ENCODE measurements at places on chromosomes 5 and 9.
A peak's percentile ranks its signal among the peaks of the same experiment; 100 is the strongest.

DNA sequence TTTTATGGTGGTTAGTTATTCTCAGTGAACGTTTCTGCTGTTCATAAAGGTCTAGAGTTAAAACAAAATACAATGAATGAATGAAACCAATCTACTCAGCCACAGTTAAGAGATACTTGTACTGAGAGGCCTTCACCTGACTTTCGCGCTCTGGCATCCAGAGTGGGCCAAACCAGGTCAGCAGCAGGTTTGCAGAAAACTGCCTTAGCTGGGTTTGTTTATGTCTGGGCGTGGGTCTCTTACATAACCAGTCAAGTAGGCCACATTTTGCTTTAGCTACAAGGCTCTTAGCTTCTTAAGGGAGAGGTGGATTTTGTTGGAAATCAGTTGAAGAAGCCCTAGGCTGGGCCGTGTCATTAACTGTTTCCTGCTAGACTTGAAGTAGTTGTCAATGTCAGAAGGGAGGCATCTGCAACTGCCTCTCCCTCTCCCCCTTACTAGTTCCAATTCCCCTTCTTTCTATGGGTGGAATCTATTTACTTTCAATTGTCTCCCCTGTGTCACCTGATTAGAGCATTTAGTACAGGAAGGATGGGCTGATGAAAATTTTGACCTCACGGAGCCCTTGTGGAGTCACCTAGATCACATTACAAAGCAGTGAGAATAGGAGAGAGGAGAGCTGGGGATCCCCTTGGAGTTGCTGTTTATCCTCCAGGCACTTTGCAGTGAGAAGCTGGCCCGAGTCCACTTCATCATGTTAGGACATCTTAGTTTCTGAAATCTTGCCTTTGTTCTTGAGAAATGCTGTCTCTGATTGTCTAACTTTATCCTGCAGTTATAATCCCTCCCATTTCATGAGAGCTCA lies 200.5 kb downstream of the ARHGEF28 start:
- no peak for DNase-seq

- DNase-seq, result no peak
These were observed 78.8 kb downstream of the FBXL17 start for GRCh38 chr5:108303086-108303485.

GRCh38 chr9:22682961-22683699 lies 236.5 kb downstream of the DMRTA1 start:
- DNase-seq, result no peak

DNA sequence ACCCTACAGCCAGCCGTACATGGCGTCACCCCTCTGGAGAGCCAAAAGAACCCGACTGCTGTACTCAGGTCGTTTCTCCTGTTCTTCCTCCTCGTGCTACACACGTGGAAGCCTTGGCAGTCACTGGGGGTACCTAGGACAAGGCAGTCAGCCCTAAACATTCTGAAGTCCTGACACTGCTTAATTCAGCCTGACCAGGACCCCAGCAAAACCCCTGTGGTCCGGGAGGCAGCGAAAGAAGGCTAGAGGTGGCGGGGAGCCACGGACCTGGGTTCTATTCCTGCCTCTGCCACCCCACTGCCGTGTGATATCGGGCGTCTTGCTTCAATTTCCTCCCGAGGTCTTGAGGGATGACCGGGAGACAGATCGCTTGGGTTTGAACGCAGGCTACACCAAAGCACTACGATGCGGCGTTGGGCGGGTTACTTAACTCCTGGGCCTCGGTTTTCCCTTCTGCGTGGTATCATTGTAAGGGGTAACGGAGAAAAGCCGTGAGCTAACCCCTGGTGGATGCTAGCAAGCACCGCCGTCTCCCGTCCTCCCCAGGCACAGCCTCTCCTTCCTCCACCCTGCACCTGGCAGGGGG lies 429 bp upstream of the ARL10 start:
- DNase-seq, result peak; percentile 21

DNA sequence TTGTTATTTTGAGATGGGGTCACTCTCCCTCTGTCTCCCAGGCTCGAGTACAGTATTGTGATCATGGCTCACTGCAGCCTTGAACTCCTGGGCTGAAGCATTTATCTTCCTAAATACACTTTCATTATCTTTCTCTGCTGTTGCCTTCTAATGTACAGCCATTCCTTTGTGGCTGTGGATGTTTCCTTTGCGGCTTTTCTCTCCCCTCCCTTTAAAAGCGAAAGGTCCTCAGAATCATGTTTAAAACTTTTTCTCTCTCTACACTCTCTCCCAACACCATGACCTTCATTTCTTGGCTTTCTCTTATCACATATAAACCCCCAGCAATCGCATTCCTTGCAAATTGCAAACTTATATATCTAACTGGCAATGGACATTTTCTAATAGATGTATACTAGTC lies 1.6 kb downstream of the IFNA2 start:
- DNase-seq, result no peak

GRCh38 chr9:89179895-89180734 lies 1.5 kb upstream of the SHC3 start:
- peak; percentile 93 for DNase-seq

DNA sequence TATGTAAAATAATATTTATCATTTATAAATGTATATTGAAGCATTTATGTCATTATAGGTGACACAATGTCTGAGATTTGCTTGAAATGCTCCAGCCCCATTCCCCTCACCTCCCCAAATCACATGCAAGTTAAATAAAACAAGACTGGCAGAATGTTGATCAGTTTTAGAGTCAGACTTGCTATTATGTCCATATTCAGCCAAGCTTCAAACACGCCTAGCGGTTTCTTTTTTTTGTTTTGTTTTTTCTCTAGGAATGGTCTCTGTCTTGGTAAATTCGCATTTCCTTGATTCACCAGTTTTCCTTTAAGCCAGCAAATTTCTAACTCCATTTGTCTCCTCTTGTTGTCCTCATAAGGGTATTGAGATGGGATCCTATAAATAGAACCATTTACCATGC lies 153.0 kb upstream of the HMHB1 start:
- no peak for DNase-seq

- DNase-seq, result no peak
These were observed 235.3 kb upstream of the HAPLN1 start for GRCh38 chr5:83955916-83956315.

DNA sequence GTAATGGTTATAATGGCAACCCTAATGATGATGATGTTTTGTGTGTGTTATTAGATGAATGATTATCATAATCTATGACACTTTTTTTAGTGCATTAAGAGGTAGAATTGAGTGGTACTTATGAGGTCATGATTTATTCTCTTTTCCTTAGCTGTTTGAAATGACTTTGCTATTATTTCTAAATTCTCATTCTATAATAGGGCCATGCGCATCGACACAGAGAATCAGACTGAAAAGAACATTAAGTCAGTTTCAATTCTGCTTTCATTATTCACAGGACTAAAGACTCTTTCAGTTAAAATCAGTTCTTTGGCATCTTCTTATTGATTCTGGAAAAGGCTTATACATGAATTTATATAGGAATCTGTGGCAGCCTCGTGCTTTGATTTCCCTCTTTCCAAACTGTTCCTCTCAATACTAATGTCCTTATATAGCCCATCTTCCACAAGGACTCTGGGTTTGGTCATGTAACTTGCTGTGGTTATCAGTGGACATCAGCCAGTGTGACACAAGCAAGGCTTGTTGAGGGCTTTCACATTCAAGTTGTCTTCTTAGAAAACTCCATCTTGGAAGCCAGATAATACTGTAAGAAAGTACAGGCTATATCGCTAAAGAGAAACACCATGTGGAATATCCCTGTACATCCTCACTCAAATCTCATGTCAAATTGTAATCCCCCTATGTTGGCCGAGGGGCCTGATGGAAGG lies 140.3 kb upstream of the CHD1 start:
- DNase-seq, result no peak

GRCh38 chr5:158967541-158967940 lies 132.2 kb downstream of the EBF1 start:
- no peak for DNase-seq

DNA sequence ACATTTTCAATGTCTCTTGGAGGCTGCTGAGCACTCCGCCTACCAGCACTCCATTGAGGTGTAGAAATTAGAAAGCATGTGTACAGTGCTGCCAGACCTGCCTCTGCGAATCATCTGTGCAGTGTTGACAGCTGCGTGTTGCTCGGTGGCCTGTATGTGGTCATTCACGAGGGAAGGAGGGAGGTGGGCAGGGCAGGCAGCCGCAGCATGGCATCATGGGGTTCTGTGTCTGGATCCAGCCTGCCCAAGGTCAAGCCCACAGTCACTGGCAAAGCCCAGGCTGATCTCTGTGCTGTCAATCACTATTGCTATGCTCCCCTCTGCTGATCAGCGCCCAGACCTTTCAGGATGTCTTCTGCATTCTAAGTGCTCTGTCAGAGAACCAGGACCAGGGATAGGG lies 8.0 kb upstream of the PDZD2 start:
- DNase-seq, result no peak

DNA sequence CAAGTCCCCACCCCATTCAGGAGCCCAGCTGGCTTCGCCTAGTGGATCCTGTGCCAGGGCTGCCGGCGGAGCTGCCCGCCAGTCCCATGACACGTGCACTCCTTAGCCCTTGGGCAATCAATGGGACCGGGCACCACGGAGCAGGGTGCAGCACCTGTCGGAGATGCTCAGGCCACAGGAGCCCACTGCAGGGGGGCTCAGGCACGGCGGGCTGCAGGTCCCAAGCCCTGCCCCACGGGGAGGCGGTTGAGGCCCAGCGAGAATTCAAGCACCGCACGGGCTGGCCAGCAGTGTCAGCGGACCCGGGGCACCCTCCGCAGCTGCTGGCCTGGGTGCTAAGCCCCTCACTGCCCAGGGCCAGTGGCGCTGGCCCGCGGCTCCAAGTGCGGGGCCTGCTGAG lies 969.7 kb upstream of the CDH10 start:
- DNase-seq, result no peak

- DNase-seq, result no peak
These were observed 314.0 kb downstream of the PIK3R1 start for GRCh38 chr5:68529581-68529980.

DNA sequence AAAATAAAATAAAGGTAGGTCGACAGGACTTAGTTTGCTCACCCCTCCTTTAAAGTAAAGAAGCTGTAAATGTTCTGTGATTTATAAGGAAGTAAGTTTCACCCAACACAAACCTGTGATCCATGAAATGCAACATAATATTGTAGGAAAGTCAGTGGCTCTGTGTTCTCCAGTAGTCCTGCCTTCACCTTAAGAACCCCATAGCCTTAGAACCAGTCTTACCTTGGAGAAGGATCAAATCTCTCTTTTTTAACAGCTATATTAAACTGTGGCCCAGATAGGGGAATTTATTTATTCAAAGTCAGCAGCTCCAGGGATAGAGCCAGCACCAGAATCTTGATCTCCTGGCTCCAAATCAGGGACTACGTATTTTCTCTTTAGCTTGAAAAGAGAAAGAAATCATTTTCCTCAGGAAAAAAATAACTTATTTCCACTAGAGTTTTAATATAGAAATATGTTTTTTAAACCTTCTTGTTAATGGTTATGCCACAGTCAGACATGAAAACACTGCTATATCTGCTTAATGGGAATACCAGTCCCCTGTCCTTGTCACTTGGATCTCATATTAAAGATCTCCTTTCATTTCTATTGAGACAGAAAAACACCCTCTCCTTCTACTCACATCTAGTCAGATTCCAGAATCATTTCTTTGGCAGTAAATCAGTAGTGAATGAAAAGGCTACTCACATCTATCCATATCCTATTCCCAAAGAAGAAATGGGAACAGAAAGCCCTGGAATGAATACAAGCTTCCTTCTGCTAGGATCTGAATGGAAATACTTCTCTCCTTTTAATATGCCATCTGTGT lies 269.2 kb upstream of the TNC start:
- no peak for DNase-seq

GRCh38 chr5:168153876-168154270 lies 137.6 kb upstream of the WWC1 start:
- no peak for DNase-seq

DNA sequence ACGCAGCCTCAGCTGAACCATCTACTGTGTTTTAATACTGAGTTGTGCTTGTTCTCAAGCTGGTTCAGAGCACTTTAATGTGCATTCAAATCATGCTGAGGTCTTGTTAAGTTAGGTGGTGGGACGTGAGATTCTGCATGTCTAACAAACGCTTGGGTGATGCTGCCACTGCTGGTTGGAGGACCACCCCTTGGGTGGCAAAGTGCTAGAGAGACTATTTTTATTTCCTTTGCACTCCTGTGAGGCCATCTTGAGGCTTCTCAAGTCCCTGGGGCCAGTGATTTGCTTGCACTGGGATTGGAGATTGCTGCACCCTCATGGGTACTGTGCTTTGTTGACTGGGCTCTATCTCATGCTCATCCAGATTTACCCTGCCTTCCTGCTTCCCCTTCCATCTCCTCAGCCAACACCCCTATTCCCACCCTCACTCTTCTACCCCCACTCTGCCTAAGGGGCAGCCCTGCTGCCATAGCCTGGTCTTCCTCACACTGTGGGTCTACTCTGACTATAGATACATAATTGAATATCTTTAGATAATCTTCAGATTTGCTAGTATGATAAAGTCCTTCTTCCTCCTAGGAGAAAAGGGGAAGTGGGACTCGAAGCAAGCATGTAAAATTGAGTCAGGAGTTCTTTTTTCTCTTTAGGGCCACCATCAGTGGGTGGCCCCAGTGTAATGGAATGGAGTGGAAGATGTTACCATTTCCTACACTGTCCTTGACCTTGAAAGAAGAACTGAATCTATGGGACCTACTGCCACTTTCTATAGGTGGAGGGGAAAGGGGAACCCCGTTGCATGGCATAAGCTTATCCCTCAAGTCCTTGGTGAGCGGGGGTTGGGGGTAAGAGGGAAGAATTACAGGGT lies 45.1 kb upstream of the SUB1 start:
- no peak for DNase-seq

DNA sequence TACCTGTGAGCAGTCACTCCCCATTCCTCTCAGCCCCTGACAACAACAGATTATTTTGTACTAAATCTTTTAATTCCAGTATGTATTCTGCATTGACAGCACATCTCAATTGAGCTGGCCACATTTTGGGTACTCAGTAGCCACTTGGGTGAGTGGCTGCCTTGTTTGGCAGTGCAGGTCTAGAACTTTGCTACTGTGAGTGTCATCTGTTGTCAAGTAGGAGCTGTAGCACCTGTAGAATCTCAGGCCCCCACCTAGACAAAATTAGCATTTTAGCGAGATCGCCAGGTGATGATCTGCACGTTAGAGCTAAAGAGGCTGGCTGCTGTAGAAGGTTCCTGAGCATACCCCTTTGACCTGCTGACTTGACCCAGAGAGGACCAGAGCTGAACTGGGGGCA lies 44.4 kb upstream of the CPEB4 start:
- DNase-seq, result no peak

DNA sequence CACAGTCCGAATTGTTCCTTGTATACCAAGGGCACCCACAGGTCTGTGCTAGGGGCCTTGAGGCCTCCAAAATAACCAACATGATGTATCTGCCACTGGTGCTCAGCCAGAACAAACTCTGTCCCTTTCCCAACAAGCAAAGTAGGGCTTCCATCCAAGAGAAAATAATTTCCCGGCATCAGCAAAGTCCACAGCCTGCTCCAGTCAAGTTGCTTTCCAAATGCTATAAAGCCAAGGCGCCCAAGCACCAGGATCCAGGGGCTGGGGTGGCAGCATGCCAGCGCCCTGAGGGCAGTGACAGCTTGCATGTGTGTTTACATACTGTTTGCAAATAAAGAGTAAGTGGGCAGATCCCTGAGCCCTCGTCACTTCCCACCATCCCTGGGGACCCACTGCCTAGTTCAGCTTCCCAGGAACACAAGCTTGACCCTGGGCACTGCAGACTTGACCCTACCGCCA lies 155.9 kb downstream of the ERCC6L2 start:
- DNase-seq, result peak; percentile 97

All from tibial artery (tissue), 4 donors.